A673 (cell line): ENCODE measurements at places on chromosomes 4 and X.
A peak's percentile ranks its signal among the peaks of the same experiment; 100 is the strongest.

- no peak for DNase-seq
Measured at GRCh38 chr4:158704274-158704673, 18.9 kb downstream of the PPID start.

GRCh38 chrX:40087425-40088298 is 10.1 kb downstream of the BCOR start:
- no peak for DNase-seq

DNA sequence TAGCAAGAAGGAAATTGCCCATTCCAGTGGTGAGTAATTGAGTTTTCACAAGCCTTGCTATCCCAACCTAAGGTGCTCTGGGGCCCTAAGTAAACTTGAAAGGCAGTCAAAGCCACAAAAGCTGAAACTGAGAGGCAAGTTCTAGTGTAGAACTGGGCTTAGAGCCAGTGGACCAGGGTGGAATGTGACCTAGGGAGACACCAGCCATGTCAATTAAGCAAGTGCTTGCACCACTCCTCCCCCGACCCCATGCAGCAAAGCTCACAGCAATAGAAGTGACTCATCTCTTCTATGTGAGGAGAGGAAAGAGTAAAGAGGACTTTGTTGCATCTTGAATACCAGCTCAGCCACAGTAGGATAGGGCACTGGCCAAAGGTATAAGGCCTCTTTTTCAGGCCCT is 486.1 kb upstream of the POU3F4 start:
- DNase-seq = no peak

DNA sequence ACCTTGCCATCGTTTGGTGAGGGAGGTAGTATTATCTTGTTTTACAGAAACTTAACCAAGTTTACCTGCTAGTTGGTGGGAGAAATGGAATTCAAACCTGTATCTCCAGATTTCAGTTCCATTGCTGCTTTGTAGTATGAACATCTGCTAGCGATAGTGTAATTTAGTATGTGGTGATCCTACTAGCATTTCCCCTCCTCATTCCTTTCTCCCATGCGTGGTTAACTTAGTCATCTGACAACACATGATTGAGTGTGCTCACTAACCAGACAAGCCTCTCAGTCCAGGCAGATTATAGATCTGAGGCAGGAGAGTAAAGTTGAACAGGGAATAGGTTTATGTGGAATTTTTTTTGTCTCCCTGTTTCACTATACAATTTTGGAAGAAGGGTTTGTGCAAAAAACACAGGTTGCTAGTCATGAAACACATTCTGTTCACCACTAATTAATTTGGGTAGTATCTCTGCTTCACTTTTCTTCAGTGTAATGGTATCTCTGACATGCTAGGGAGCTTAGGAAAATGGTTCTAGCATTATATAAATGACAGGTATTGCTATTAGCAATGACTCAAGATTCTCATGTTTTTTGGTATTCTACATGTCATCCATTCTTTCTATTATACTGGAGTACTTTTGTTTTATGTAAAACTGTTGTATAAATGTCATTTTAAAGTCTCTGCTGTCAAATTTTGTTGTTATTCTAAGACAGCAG is 21.7 kb downstream of the RBPJ start:
- DNase-seq = peak; percentile 20

DNA sequence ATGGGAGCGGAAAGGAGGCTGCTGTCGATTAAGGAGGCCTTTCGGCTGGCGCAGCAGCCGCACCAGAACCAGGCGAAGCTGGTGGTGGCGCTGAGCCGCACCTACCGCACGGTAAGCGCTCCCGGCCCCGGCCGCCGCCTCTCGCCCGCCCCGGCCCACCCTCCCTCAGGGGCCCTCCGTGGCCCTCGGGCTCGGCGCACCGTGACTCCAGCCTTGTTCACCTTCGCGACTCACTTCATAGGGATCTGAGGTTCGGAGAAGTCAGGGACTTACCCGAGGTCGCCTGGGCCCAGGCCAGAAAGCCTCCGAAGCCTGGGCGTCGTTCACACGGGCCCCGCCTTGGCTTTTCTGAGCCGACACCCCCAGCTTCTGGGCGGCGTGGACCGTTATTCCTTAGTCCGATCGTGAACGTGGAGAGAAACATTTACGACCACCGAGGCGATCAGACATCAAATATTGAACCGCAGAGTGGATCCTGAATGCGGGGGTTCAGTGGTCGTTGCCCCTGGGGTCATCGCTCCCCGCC is 362 bp downstream of the NCAPG start:
- no peak for DNase-seq

- DNase-seq = peak; percentile 96
Measured at GRCh38 chr4:75673027-75673958, at the start of gene G3BP2. TSS of gene G3BP2 (minus strand) at chr4:75673411. CDS start at chr4:75662025, 11,386 bp downstream.

DNA sequence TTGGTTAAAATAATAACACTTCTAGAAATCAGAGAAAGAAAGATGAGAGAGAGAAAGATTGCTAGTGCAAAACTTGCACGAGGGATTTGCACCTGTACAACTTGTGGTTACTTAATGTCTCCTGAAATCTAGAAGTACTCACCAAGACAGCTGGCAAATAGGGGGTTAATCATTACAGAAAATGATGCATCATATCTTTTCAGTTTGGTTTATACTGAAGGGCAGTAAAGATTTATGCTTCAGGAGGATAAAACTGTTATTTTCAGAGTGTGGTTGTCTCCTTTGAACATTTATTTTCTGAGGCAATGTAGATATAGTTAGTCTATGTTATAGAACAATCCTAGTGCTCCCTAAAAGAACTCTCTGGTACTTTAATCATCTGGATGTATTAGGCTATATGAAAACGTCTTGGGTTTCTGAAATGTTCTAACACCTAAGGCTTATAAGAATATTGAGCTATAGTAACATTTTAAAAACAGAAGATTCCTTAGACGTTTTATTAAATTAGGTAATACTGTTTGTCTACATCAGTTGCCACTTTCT is 13.3 kb downstream of the ATOH1 start:
- no peak for DNase-seq

DNA sequence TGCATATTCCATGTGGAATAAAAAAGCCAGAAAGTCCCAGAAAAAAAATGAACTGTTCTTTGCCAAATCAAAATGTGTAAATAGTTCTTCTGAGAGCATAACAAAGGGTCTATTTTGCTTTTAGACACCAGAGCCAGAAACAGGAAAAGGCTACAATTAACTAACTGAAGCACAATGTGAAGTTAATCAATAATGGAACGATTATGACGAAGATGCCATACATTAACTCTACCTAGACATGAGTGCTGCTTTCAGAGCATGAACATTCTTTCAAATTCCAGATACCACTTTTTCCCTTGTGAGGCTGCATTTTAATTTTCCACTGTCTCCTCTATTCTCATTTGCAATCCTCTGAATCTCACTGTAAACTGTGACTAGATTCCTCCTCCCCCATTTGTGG is 48.7 kb upstream of the PHOX2B start:
- DNase-seq = peak; percentile 11
